ENCODE measurements at places on chromosomes 1 and 21. TPM values are rescaled to one million over a fixed set of nuclear protein-coding genes. Genes with fewer than 3 reads are reported as not detected.

DNA sequence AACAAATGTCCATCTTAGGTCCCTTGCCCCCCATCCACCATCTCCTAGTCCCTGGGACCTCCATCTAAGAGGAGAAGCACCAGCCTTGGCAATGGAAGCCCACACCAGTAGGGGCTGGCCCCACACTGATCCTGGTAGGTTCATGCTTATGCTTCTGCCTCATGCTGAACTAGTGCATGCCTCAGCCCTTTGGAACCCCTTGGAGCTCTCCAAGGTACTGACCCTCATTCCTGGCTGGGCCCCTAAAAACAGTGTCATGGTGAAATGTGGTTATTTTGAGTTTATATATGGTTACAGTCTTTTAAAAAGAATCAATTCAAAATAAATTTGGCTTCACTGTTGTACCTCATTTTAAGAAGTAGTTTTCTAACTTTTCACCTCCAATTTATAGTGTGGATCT, 108.3 kb downstream of the HIVEP3 start:
- peak; percentile 70 for DNase-seq

- no peak for DNase-seq
Measured at GRCh38 chr1:172321451-172321850, 99.0 kb upstream of the C1orf105 start.

- DNase-seq: no peak
Measured at GRCh38 chr1:209800984-209801834, 4.7 kb downstream of the IRF6 start.

DNA sequence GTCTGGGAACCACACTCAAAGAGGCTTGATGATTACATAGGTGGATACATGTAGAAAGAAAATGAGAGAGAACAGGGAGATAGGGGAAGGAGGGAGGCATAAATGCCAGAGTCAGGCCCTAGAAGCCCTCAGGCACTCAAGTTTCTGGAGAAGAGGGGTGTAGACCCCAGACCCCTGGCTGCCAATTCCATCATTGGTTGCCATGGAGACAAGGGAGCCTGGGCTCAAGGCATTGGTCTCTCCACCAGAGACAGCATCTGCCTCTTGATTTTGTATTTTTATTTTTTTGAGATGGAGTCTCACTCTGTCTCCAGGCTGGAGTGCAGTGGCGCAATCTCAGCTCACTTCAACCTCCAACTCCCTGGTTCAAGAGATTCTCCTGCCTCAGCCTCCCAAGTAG, 114.3 kb upstream of the GRIK3 start:
- DNase-seq: no peak

GRCh38 chr1:234213658-234214128, 159.6 kb upstream of the COA6 start:
- DNase-seq: no peak

- DNase-seq: no peak
Measured at GRCh38 chr1:82901118-82901517, 1097.8 kb downstream of the TTLL7 start.

GRCh38 chr1:89903550-89903949, 82.7 kb downstream of the LRRC8D start:
- no peak for DNase-seq

GRCh38 chr1:109392788-109393616, 4.7 kb downstream of the SORT1 start:
- no peak for DNase-seq

DNA sequence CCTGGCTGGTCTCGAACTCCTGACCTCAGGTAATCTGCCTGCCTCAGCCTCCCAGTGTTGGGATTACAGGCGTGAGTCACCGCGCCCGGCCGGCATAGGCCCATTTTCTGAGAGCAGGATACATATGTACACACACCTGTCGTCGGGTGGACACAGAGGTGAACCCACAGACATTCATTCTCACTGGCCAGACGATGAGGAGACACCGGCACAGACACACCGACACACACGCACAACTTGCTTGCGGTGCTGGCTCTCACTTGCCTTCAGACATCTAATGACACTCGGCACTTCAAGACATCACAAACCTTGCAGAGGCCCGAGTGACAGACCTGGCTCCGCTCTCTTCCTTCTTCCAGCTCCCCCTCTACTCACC, 579 bp downstream of the PTCH2 start:
- no peak for DNase-seq

DNA sequence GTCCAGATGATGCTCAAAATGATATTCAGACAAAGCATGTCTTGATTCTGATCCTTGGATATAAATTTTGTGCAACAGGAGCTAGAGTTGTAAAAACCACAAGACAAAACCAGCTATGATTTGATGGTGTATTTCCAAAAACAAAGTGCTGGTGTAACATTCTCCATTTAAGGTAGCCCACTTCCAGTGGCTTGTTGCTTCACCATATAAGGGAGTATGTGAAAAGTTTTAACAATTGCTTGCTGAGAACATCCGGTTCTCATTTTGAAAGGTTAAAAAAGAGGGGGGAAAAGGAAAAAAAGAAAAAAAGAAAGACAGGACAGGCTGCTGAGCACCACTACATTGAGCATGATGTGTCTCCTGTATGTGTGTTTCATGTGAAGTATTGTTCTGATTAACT, 123.6 kb downstream of the MACF1 start:
- no peak for DNase-seq

DNA sequence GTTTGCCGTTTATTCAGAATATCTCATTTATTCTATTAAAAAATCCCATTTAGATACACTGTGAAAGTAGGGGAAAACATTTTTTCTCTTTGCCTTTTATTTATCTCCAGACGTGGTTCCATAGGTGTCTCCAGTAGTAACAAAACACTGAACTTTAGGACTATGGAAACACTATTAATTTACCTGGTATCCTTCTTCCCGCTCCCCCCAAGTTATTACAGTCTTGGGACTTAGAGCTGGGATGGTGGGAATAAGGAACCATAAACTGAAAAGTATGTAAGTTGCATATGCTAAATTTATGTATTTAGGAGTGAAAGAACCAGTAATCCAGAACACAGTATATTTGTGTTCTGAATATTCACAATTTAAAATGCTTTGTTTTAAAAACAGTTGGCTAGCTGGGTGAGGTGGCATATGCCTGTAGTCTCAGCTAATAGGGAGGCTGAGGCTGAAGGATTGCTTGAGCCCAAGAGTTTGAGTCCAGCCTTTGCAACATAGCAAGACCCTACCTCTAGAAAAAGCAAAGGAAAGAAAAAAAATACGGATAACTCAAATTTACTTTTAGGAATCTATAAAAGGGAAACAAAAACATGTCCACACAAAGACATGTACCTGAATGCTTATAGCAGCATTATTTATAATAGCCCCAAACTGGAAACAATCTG, 3.1 kb downstream of the DNAJB4 start:
- DNase-seq: no peak

DNA sequence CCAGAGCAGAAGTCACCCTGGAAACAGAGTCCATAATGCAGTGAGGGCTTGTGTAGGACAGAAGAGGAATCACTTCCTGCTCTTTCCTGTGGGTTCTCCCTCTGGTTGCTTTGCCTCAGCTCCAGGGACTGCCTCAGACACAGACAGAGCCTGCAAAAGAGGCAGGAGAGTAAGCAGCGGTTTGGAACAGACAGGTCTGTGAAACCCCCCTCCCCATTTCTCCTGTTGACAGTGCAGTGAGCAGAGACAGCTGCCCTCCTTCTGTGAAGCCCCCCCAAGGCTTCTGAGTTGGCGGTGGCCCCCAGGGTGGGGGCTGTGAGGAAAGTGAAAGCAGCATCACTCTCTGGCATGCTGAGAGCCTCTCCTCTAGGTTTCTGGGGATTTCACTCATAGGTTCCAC, 53.0 kb downstream of the MAB21L3 start:
- DNase-seq: no peak

DNA sequence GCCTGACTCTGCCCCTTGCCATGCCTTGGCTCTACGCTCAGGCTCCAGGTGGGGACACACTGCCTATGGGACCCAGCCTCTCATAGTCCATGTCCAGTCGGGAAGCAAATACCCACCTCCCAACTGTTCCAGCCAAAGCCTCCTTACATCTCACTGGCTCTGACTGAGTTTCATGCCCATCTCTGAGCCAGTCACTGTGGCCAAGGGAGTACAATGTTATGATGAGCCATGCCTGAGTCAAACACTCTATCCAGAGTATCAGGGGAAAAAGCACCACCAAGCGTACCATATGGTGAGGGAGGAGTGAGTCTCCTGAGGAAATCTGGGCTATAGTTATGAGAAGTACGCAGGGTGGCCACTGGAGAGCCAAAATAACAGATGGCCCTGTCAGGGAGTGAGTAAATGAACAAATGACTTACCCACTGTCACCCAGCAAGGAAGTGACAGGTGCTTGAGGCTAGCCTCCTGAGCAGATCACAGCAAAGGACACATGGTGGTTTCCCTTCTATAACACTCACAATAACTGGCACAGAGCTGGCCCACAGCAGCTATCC, 236.6 kb upstream of the GJB5 start:
- DNase-seq: no peak

Gene TNFAIP8L2
- polyA plus RNA-seq: 1.2 TPM

Gene PCP4L1
- polyA plus RNA-seq: 1.5 TPM

Gene FCGR1A
- polyA plus RNA-seq: 1.9 TPM

Gene KRTAP19-1
- not detected for polyA plus RNA-seq

Gene MAST2
- 30.3 TPM for polyA plus RNA-seq

Gene RNF11
- 132 TPM for polyA plus RNA-seq

Gene CD5L
- polyA plus RNA-seq: not detected

Gene ACTN2
- 1.4 TPM for polyA plus RNA-seq
